Breast epithelium (tissue), 4 donors: ENCODE measurements at places on chromosomes 16 and 17. TPM values are rescaled to one million over a fixed set of nuclear protein-coding genes. Genes with fewer than 3 reads are reported as not detected.

- no peaks in the 10 kb centered on the region for H3K36me3 ChIP-seq
- H3K27ac ChIP-seq, result peak overlapping the region; percentile 85
- H3K27me3 ChIP-seq, result no peaks in the 10 kb centered on the region
- H3K4me1 ChIP-seq, result peaks cover 9% of the 10 kb centered on the region
Observed at GRCh38 chr16:11597235-11598095, 10.7 kb upstream of the LITAF start.

DNA sequence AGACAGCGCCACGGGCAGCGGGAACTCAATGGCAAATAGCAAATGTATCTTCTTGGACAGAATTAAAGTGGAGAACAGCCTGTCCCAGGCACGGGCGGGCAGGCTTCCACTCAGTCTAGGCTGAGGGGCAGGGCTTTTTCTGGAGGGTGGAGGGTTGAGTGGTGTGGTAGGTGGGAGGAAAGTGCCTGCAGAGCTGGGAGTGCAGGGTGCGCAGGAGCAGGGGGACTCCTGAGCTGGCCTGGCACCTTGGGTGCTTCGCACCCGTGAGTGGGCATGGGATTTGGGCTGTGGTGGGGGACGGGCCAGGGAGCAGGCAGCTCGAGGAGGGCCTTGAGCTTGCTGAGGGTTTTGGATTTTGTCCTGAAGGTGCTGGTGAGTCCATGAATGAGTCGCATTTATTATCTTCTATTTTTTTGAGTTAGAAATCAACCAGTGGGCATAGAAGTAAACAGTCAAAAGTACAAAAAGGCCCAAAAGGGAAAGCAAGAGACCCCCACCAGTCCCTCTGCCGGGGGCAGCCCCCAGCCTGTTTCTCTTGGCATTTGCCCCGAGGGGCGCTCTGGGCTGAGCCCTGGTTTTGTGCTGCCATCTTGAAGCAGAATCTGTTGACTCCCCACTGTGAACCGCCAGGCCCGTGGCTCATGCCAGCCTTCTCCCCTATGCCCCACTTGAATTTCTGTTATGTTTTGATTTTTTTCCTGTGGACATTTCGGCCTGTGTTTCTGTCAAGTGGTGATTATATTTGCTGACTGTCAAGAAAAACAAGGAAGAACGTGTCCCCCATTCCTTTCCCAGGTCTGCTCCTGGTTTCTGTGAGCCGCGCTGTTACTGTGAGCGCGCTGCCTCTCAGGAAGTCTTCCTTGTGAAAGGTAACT is 8.2 kb downstream of the ADORA2B start:
- no peaks in the 10 kb centered on the region for H3K36me3 ChIP-seq
- H3K4me3 ChIP-seq, result no peak overlapping the region
- no peak for DNase-seq

DNA sequence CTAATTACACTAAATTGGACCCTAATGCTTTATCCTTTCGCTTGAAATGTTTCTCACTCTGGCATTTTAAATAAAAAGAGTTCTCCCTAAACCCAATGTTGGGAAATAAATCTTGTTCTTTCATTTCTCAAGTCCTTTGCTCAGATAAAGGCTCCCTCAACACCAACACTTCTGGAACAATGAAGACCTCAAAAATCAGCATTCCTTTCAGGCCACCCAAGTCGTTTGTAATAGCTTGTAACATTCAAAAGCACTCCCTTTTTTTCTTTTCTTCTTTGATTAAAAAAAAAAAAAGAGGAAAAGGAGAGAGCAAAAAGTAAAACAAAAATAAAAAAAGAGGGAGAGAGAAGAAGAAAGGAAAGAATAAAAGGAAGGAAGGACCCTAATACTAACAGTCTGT is 23.3 kb upstream of the FOXJ1 start:
- H3K36me3 ChIP-seq, result no peaks in the 10 kb centered on the region
- DNase-seq, result no peak
- no peaks in the 10 kb centered on the region for H3K27me3 ChIP-seq
- no peak overlapping the region for H3K4me3 ChIP-seq
- no peak overlapping the region for H3K27ac ChIP-seq
- H3K4me1 ChIP-seq, result no peaks in the 10 kb centered on the region

DNA sequence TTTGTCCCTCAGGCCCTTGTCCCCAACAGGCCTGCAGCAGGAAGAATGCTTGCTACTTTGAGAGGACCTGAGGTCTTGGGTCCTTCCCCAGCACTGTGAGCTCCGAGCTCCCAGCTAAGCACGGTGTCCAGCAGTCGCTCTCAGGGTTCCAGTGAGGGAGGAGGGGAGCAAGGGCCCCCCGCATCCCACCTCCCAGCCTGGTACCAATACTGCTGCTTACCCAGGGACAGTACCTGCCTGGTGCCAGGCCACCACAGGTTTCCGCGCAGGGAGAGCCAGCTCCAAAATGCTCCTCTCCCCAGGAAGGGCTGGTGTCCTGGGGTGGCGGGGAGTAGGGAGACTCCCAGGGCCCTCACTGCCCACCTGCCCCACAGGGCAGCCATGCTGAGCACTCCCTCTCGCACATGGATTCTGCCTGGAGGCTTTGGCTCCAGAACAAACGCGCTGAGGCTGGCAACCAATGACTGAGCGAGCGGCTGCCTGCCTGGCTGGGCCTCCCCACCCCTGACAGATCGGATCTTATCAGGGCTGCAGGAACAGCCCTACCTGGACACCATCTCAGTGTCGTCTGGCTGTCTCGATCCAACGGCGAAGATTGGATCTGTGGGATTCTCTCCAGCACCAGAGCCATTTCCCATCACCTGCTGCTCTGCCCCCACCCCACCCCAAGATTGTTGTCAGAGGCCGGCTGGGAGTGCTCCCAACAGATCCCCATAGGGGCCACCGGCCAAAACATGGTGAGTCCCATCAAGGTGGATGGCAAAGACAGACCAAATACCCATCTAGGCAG is 2.4 kb downstream of the DOK4 start:
- H3K36me3 ChIP-seq, result no peaks in the 10 kb centered on the region
- peak overlapping the region; percentile 60 for H3K27ac ChIP-seq
- no peak for DNase-seq
- H3K27me3 ChIP-seq, result no peaks in the 10 kb centered on the region
- peak overlapping the region; percentile 30 for H3K4me3 ChIP-seq

GRCh38 chr17:47918006-47918405 is 22.0 kb downstream of the SP2 start:
- no peak overlapping the region for H3K4me3 ChIP-seq
- no peaks in the 10 kb centered on the region for H3K27me3 ChIP-seq
- peaks cover 17% of the 10 kb centered on the region for H3K4me1 ChIP-seq
- no peak for DNase-seq

- no peak within 1 kb of the TSS for H3K27ac ChIP-seq
- no peak for DNase-seq
- H3K27me3 ChIP-seq, result no peaks in the 10 kb centered on the region
Observed at GRCh38 chr17:36001110-36001771, at the start of gene CCL15. Gene CCL15, minus strand, starts transcription at chr17:36001553. Its CDS starts 61 bp downstream, at chr17:36001492.

TPPP3 gene
- total RNA-seq, result 6.9 TPM

KRTAP17-1 gene
- not detected for total RNA-seq

CARHSP1 gene
- total RNA-seq, result 58.6 TPM
